ENCODE measurements at places on chromosomes 12 and 14. TPM values are rescaled to one million over a fixed set of nuclear protein-coding genes. Genes with fewer than 3 reads are reported as not detected.

The TSPAN8 gene
- not detected for total RNA-seq

The ATL1 gene
- 1.1 TPM for total RNA-seq

The KRT77 gene
- not detected for total RNA-seq

The GLT8D2 gene
- total RNA-seq: 0.43 TPM

The ANP32D gene
- not detected for total RNA-seq

The B4GALNT3 gene
- total RNA-seq: 5.5 TPM

The TEX52 gene
- not detected for total RNA-seq

The RBP5 gene
- not detected for total RNA-seq

The GUCY2C gene
- total RNA-seq: not detected

The NOS1 gene
- 0.85 TPM for total RNA-seq

The BRF1 gene
- 22.9 TPM for total RNA-seq

The FERMT2 gene
- total RNA-seq: 39.3 TPM

The XPOT gene
- total RNA-seq: 117 TPM

The NDRG2 gene
- total RNA-seq: 13.2 TPM

The MAP3K9 gene
- 19.3 TPM for total RNA-seq

The ENDOU gene
- not detected for total RNA-seq

The NPAS3 gene
- under 0.01 TPM for total RNA-seq

The ALDH6A1 gene
- total RNA-seq: 12.8 TPM

The TMEM30B gene
- 20.5 TPM for total RNA-seq

The TPPP2 gene
- total RNA-seq: not detected

The CAMKK2 gene
- total RNA-seq: 19.5 TPM

The TMEM179 gene
- total RNA-seq: not detected

The ZFHX2 gene
- total RNA-seq: under 0.01 TPM

The CLEC4C gene
- total RNA-seq: not detected

The SLC7A8 gene
- 2.4 TPM for total RNA-seq

The GPR68 gene
- total RNA-seq: 0.85 TPM

The SSTR1 gene
- total RNA-seq: under 0.01 TPM

The IPO8 gene
- total RNA-seq: 21.9 TPM

The IFNG-AS1 gene
- total RNA-seq: under 0.01 TPM

The WDHD1 gene
- total RNA-seq: 10.4 TPM

The DDN gene
- total RNA-seq: 0.43 TPM

The PLA2G1B gene
- total RNA-seq: not detected

The ESRRB gene
- not detected for total RNA-seq

The RFX4 gene
- not detected for total RNA-seq

The PLEKHG7 gene
- not detected for total RNA-seq

The ART4 gene
- not detected for total RNA-seq

The KRT74 gene
- total RNA-seq: not detected

The MUCL1 gene
- not detected for total RNA-seq

The LALBA gene
- total RNA-seq: not detected

The DRAM1 gene
- total RNA-seq: 3.6 TPM

The CLEC4D gene
- not detected for total RNA-seq

The AMIGO2 gene
- 103 TPM for total RNA-seq

The SYNDIG1L gene
- not detected for total RNA-seq

The CISTR gene
- not detected for total RNA-seq

The CLEC9A gene
- total RNA-seq: not detected

The CLEC7A gene
- not detected for total RNA-seq

The NTS gene
- not detected for total RNA-seq

Data from tracheal epithelial cell (primary cell).